ENCODE measurements at places on chromosomes 3 and 15.

GRCh38 chr15:84944861-84945260 is 36.8 kb upstream of the PDE8A start:
- no peak for DNase-seq

DNA sequence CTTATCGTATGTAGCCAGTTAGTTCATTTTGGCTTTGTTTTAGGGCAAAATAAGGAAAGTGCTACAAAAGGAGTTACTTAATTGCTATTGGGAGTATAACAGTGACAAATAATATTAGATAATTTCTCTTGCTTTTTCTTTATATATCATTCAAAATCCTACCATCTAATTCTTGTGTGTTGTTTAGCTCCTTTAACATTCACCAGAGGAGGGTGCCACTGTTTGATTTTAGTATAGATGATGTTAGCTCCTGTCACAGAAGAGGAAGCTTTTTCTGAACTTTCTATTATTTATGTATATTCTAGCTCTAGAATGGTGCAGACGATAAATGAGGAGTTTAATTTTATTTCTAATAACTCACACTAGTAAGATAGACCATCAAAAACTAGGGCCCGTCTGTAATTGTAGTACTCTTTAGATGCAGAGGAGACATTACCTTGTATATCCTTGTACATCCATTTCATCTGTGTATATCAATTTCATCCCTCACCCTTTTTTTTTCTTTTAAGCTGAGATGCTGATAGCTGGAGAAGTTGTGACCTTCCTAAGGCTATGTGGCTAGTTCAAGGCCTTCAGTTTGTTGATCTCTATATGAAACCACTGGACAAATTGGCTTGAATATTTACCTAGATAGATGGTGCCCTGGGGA is 3.0 kb downstream of the PPM1L start:
- no peak for DNase-seq

- DNase-seq: no peak
Observed at GRCh38 chr3:195248281-195248680, 22.7 kb downstream of the XXYLT1 start.

DNA sequence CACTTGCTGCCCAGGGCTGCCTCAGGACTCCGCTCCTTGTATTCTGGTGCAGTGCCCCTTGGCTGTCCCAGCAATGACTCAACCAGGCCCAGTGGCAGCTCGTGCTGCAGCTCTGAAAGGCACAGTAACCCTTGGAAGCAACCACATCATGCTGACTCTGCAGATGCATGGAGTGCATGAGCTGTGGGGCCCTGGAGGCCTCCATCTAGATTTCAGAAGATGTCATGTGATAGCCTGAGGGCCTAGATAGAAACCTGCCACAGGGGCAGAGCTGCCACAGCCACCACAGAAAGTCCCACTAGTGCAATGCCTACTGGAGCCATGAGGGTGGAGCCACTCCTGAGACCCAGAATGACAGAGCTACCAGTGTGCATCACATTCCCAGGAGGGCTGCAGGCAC is 117.1 kb upstream of the SMAD3 start:
- DNase-seq: no peak

- DNase-seq: no peak
Observed at GRCh38 chr15:62841891-62842559, 200.5 kb upstream of the TPM1 start.

DNA sequence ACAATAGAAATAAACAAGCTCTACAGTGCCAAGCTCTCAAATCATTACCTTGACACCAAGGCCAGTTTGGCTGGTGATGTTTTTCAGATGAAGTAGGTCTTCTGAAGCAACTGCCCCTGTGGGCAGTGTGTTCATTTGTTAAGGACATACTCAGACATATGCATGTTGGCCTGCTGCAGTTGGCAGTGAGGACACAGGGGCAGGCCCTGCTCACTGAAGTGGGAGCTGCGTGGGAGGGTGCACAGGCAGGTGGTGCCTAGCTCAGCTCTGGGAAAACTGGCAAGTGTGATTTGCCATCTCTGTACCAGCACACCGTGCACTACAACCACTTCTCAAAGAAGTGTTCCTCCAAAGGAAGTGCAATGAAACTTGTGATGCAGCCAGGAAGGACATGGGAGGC is 28.5 kb upstream of the SNRK start:
- DNase-seq: no peak

Data from cortex of kidney (tissue), 1 donor.